Anterior cingulate cortex (tissue), 58 donors: ENCODE measurements at places on chromosomes 1 and 21.

DNA sequence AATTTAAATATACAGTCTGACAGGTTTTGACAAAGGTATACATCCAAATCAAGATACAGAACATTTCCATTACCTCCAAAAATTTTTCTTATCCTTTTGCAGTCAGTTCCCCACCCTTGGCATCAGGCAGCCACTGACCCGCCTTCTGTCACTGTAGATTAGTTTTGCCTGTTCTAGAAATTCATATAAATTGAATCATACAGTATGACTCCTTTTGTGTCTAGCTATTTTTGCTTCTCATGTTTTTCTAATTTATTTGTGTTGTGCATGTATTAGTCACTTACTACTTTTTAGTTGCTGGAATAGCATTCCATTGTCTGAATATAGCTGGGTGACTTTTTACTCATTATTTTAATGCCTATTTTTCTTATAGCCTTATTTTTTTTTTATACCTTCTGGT lies 3.8 kb downstream of the UTP25 start:
- no peak for DNase-seq

DNA sequence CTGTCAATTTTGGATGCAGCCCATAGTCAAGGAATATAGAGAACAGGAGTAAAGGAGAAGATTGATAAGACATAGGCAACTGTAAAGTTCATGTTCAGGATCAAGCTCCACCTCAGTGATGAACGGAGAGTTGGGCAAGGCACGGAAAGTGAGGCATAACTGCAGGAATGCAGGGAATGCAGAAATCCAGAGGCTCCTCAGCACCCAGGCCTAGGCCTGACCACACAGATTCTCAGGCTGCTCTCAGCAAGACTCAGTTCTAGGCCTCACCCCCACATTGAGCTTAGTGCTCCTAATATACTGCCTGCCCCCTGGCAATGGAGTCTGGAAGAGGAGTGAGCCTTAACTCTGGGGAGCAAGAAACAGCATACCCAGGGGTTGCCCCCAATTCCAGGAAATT lies 36.3 kb upstream of the S1PR1 start:
- DNase-seq = no peak

DNA sequence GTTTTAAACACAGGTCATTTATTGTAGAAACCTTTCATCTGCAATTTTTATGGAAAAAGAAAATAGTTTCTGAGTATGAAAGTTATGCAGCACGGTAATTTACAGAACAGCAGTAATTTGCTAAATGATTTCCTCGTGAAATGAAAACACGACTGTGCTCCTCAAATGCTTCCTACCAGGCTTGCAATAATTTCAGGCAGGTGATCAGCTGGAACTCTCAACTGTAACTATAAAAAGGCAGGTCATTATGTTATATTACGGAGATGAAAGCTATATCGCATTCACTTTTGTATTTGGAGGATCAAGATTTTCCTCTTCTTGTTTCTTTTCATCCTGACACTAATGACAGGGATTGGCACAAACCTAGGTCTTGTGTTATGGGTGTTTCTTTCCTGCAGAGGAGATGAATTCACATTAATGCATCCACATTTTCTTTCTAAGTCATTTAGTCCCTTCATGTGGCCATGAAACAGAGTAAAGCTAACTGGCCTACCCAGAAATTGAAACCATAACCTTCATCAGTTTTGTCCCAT lies 57.4 kb downstream of the SAMSN1 start:
- no peak for DNase-seq

- no peak for DNase-seq
These were observed 100.5 kb downstream of the NPHP4 start for GRCh38 chr1:5891736-5892135.

DNA sequence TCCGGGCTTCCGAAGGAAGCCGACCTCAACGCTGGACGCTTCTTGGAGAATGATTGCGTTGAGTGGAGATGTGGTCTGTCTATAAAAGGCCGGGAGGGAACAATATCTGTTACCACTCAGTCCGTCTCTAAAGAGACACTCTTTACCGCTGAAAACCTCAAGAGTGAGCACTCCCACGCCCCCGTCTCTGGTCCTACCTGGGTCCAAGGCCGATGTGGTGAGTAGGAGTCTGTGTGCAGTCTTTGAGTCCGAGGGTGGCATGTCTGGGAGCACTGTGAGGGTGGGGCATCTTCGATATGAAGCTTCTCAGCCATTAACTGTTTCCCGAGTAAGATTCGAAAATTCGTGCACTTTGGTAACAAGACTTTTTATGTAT lies 576 bp downstream of the ZFP69 start:
- no peak for DNase-seq

DNA sequence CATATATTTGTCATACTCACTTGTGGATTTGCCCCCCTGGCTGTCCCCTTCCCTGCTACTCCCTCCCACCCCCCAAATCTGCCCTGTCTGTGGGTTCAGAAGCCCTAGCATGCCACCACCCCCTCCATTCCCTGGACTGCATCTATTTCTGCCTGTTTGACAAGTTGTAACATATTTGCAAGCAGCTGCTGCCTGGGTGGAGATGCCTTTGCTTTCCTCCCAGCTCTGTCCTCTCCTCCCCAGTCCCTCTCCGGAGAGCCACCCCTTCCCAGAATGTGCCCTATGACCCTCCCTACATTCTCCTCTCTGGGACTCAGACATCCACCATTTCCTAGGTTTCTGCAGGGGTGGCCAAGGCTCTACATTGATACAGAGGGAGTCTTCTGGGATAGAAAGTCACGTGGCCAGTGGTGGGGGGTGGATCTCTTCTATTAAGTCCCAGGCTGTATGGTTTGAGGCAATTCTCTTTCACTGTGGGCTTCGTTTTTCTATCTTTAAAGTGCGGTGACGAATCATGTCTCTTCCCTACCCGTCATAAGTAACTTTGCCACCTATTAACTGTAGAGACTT lies 6.0 kb upstream of the MYOG start:
- no peak for DNase-seq

DNA sequence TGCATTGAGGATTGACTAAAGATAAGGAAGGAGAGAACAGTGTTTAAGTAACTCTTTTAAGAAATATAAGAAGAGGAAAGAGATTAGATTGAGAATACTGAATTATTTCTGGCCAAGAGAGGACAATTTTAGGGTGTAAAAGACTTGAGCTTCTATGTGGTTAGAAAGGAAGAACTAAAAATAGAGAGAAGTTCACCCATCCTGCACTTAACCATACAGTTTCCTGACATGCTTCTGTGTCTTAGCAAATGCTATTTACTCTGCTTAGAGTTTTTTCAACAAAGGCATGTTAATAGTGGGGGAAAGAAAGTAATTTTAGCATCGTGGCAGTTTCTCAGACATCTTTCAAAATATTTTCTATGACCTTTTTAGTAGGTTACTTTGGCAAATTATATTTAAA lies 122.8 kb upstream of the GPR52 start:
- no peak for DNase-seq

GRCh38 chr1:75952016-75952415 lies 19.8 kb upstream of the ASB17 start:
- DNase-seq = no peak

- no peak for DNase-seq
These were observed 366.3 kb downstream of the HHAT start for GRCh38 chr1:210695026-210695425.

- no peak for DNase-seq
These were observed 64.6 kb upstream of the GJB5 start for GRCh38 chr1:34690269-34690668.

GRCh38 chr1:201226859-201227488 lies 36.4 kb downstream of the IGFN1 start:
- no peak for DNase-seq

DNA sequence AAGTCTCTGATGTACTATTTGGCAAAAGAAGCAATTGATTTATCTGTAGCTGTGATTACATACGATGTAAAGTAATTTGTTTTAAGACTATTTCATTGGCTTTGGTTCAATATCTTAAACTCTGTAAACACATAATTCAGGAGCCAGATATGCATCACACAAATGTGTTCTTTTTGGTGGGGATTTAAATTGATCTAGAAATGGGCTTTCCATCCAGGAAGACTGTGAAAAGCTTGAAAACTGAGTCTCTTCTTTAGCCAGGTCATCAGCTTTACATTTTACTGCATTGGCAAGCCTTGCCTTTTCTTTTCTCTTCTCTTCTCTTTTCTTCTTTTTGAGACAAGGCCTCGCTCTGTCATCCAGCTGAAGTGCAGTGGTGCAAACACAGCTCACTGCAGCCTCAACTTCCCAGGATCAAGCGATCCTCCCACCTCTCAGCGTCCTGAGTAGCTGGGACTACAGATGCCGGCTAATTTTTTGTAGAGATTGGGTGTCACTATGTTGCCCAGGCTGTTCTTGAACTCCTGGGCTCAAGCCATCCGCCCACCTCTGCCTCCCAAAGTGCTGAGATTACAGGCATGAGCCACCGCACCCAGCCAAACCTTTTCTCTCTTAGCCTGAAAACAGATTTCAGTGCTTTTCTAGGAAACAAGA lies 1.4 kb downstream of the RCAN3 start:
- DNase-seq = no peak

- no peak for DNase-seq
These were observed 13.3 kb upstream of the SYNC start for GRCh38 chr1:32715901-32716311.

GRCh38 chr1:155934936-155935590 lies 850 bp upstream of the KHDC4 start:
- DNase-seq = no peak

- DNase-seq = no peak
These were observed 19.1 kb upstream of the SLC35F3 start for GRCh38 chr1:233885196-233885920.

DNA sequence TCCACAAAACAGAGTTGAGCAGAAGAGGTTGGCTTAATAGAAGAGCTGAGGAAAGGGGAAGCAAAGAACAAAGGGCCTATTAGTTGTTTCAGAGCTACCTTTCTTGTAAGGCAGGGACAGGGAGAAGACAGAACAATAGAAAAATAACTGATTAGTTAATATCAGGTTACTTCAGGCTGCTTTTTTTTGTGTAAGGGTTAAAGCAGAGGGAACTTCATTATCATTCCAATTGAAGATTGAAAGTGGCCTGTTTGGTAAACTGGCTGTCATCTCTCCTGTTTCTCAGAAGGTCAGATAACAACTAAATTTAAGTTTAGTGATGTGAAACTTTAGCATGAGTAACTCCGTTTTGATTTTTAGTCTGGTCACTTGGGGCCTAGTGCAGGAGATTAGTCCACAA lies 22.3 kb downstream of the CDC42 start:
- no peak for DNase-seq

DNA sequence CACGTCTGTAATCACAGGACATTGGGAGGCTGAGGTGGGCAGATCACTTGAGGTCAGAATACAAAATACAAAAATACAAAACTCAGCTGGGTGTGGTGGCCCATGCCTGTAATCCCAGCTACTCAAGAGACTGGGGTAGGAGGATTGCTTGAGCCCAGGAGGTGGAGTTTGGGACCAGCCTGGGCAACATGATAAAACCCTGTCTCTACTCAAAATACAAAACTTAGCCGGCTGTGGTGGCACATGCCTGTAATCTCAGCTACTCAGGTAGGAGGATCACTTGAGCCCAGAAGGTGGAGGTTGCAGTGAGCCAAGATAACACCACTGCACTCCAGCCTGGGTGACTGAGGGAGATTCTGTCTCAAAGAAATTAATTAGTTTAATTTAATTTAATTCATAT lies 6.5 kb upstream of the ITLN1 start:
- no peak for DNase-seq
